SK-N-DZ (cell line): ENCODE measurements at places on chromosomes 2 and 18.

GRCh38 chr18:21678859-21679258, 25.7 kb downstream of the ABHD3 start:
- DNase-seq: no peak

- DNase-seq: no peak
These were observed 148.0 kb upstream of the ALPP start for GRCh38 chr2:232230560-232230959.

GRCh38 chr2:235855011-235855410, 313.2 kb downstream of the GBX2 start:
- no peak for DNase-seq

DNA sequence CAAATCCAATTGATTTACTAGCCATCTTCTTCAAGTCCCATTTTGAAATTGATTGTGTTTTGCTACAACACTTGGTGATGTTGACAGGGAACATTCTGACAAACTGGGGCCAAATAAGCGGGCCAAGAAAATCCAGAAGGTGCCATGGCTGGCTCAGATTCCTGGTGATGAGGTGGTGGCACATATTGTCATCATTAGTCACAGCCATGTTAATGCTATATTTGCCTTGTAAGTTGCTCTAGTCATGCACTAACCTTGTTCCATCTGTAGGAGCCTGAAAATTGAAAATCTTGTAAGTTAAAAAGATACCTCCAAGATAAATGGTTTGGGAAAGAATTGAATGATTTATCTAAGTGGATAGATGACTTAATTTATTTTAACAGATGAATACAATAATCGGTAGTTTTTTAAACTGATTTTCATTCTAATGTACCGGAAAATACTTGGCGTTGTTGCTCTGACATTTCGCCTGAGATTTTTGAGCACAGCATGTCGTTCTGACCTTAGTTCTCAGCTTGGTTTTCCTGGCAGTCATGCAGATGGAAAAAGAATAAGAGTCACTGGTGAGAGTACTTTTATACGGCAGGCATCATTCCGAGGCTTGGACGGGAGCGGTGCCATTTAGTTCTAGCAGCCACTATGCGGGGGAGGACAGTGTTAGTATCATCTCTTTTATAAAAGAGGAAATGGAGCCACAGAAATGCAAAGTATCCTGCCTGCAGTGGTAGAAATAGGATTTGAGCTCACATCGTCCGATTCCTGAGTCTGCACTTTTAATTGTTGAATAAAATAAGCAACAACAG, 133.9 kb downstream of the ZNF532 start:
- DNase-seq: no peak

- no peak for DNase-seq
These were observed 40.9 kb downstream of the RBBP8 start for GRCh38 chr18:22974001-22974400.

GRCh38 chr2:121133551-121134319, 151.3 kb downstream of the TFCP2L1 start:
- no peak for DNase-seq

DNA sequence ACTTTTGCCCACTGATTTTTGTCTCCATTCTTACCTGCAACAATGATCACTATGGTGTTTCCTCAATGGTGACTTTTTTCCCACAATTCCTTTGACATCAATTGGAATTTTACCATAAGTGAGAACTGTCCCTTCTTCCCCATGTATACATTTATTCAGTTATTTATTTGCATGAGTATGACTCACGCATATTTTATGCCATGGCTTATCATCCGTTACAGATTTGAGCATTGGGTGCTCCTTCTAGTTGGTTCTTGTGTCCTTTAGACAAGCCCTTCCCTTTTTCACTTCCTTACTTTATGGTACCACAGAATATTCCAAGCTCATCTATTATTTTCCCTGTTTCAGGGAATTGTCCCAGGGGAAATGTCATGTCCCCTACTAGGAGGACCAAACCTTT, 7.6 kb downstream of the COX5B start:
- DNase-seq: no peak

DNA sequence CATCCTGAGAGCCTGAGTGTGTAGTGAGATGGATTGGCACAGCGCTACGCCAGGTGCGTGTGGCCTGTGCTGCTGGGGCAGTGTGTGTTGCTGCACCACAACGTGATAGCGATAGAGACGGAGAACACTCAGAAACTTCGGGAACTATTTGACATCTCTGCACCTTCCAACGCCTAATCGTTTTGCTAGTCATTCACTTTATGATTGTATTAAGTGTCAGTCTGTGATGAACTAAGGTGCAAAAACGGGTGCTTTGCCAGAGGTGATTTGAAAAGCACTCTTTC, 26.0 kb upstream of the IGFBP2 start:
- DNase-seq: no peak

DNA sequence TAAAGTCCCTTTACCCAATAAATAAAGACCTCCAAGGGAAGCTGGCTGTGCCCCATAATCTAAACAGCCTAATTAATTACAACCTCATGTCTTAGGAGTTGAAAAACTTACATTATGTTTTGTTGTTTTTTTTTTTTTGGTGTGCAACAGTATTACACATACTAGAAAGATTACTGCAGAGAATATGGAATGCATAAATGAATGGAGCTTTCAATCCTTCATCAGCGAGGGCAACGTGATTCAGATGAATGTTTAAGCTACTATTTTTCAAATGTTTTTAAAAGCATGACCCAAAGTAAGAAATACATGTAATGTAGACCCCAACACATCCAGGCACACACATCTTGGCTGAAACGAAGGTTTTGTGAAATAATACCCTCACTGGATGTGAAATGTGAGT, 167.1 kb upstream of the FN1 start:
- no peak for DNase-seq

DNA sequence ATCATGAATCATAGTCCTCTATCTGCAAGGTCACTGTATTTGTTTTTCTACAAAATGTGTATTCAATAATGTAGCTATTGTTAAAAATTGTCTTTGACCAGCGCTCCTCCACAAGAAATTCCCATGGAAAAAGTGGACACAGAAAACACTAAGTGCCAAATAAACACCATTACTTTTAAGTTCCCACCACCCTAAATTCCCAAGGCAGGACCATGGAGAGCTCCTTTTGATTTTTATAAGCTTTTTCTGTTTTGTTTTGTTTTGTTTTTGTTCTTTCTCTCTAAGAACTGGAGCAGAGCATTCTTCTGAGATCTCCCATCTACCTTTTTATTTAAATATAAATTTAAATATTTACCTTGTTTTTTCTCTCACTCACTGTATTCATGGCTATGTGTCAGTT, 44.5 kb downstream of the LRATD1 start:
- DNase-seq: no peak

DNA sequence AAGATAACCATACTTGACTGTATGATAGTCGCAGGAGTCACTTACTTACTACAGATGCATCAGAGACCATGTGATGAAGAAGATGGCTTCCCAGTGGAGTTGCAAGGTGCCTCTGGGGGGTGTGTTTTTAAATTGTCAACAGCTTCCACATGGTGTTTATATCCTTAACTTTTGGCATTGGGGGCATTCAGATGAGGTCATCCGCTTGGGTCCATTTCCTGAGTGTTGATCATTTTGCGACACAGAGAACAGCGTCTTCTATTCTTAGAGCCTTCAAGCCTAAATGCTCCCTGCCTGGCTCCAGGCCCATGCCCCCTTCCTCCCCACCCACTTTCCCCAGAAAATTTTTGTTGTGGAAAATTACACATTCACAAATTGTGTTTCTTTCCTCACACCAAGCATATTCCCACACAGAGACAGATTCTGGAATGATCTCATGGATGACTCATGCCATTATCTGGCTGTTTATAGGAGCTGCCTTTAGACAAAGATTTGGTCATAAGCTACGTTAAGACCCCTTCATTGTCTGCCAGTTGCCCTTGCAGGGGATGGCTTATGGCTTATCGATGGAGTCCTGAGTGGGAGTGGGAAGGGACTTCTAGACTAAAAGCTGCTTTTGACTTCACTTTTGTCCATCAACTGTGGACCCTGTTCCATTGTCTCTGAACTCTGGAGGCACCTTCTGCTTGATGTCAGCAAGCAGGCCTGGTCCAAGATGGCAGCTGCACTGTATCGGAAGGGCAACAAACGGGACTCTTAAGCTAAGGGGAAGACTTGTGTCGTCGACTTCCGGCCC, 91.8 kb downstream of the CABLES1 start:
- no peak for DNase-seq

GRCh38 chr2:82027921-82028615, 1723.5 kb upstream of the LRRTM1 start:
- DNase-seq: no peak

- no peak for DNase-seq
These were observed 20.8 kb downstream of the SF3B1 start for GRCh38 chr2:197414039-197414438.

DNA sequence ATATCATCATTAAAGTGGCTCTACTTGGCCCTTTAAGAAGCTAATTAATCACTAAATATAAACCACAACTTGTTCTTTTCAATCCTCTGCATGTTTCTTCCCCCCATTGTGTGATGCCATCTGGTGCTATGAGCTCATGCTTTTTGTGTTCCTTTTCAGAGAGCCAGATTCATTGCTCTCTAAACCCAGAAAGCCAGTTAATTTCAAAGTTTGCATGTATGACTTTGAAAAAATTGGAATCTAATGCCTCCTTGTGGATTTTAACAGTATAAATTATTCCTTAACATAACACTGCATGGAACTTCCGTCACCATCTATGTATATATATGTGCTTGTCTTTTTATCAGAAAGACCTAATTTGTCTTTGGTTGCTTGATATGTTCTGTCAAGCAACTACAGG, 31.1 kb downstream of the TMEM178A start:
- no peak for DNase-seq

- DNase-seq: no peak
These were observed 42.5 kb downstream of the COPS8 start for GRCh38 chr2:237128026-237128703.

DNA sequence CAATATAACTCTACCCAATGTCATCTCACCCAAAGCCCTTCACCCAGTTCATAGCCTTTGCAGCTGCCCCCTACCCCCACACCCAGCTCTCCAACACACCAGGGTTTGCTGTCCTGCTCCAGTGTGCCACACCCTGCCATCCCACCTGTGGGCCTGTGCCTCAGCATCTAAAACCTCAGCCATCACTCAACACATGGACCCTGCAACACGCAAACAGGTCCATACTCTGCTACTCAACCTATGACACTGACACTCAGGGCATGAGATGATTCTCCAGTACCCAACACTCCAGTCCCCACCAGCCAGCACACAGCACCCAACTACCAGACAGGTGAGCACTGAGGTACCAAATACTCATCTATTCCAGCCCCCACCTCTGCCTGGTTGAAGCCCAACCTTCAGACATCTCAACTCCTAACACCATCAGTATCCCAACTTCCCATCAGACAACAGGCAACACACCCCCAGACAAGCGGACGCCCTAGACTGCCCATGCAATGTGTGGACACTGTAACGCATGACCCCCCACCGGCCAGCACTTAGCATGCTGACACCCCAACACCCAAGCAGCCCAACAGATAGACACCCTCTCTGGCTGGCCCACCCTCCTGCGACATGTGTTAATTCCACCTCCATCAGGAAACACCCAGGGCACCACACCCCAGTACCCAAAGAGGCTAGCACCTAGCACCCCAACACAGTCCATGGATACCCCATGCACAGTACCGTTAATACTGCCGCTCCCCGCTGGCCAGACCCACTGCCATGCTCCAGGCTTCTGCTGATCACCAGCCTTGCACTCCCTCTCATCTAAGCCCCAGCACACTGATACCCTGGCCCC, 25.0 kb downstream of the ZAP70 start:
- DNase-seq: no peak

GRCh38 chr2:241602720-241603119, 34.2 kb downstream of the THAP4 start:
- DNase-seq: no peak

DNA sequence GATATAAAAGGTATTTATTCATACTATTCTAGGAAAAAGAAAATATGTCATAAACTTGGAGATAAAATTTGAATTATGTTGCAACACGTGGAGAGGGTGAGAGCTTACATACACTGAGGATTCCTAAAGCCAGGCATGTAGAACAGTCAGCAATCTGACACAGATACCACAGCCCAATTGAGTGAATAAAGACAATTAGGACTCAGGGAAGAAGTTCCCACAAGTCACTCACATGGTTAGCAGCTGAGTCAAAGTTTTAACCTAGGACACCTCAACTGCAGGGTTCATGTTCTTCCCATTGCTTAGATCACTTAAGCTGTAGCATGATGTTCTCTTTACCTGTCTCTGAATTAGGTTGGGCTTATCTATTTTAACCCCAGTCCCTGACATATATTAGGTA, 189.5 kb downstream of the CMPK2 start:
- no peak for DNase-seq

DNA sequence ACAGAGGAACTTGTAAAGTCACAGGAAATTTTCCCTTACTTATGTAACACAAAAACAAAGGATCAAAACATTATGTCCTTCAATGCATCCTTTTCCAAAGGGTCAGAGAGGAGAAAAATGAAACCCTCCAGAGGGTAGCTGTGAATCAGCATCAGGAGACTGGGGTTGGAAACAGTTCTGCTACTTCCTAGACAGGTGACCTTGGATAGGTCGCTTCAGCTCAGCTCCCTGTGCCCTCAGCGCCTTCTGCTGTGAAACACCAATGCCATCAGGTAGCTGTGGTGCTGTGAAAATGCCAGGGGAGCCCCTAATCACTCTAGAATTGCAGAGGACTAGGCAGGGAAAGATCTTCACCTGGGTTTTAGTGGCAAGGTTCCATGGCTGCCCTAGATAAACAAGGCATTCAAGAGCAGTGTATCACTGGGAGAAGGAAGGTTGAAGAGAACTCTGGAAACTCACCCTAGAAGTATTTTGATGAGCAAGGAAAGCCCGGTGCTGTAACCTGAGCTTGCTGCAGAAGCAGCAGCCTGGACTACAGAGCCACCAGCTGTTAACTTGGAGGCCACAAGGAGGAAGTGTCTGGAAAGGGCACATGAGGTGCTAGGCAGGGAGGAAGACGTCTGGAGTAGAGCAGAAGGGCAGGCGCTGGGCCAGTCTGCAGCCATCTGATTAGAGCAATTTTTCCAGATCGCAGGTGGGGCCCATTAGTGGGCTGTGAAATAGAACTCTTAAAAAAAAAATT, 100.7 kb upstream of the MCFD2 start:
- peak; percentile 66 for DNase-seq

DNA sequence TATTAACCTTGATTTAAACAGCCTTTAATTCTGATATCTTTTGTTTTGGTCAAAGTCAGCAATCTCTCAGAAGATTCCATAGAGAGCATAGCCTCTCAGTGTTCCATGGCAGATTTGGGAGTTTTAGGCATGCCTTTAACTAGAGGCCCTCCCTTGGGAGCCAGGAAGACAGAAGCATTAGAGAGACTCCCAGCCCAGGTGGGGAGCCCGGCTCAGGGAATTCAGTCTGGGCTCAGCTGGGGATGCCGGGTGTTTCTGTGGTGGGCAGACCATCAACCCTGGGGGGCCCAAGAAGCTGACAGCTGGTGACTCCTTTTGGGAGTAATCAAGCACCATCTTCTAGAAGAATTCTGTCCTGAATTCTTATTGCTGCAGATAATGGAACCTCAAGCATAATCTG, 99.7 kb upstream of the CELF4 start:
- DNase-seq: no peak
